ENCODE measurements at places on chromosomes 3 and 15.

DNA sequence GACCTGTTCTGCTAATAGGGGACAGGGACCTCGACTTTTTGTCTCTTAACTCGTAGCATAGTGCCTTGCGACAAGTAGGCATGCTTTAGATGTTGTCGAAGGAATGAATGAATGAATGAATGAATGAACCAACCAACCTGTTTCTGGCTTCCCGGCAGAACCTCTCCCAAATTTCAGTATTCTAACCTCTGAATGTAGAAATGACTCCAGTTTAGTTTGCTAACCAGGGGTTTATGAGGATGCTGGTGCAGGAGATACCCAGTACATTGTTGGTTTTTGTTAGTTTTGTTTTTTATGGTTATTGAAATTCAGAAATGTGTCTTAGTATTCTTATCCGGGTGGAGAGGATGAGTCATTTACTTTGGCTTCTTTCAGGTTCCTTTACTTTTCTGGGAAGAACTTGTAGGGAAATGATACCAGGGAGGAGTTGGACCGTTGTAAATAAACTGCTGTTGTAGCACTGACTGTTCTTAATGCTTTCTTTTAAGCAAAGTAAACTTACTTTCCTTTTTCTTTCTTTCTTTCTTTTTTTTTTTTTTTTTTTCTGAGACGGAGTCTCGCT is 29.6 kb upstream of the EHHADH start:
- DNase-seq: no peak

- no peak for DNase-seq
These were observed 322.6 kb downstream of the MEX3B start for GRCh38 chr15:81723113-81723651.

DNA sequence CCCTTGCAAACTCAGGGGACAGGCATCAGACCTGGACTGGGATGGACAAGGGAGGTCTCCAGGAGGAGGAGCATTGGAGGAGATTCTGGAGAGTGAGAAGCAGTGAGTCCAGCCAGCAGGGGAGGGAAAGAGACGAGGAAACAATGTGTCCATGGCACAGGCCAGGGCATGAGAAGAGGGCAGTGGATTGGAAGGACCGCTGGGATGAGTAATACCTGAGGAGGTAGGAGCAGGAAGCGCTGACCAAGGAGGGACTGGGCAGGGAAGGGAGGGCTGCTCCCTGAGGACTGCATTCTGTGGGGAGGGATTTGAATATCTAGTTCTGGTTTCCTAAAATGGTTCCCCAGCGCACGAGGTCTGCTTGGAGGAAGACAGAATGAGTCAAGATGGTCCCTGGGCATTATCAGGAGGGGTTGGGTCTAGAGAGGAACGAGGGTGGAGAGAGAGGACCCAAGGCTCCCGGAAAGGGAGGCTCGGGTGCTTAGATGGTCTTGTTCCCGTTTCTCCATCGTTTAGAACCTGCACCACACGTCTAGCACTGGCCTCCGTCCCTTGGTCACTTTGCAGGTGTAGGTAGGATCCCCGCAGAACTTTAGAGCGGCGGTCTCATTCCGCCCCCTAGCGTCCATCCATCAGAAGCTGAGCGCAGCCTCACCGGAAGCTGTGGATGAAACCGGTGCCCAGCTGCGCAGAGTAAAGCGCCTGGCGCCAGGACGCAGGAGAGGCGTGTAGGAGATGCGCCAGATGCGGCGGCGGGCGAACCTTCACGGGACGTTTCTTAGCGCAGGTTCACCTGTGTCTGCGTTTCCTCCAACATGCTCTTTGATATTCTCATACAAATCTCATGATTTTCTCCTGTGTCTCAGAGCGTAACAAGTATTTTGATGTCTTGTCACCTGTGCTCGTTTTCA is 190.7 kb upstream of the NDN start:
- peak; percentile 75 for DNase-seq

DNA sequence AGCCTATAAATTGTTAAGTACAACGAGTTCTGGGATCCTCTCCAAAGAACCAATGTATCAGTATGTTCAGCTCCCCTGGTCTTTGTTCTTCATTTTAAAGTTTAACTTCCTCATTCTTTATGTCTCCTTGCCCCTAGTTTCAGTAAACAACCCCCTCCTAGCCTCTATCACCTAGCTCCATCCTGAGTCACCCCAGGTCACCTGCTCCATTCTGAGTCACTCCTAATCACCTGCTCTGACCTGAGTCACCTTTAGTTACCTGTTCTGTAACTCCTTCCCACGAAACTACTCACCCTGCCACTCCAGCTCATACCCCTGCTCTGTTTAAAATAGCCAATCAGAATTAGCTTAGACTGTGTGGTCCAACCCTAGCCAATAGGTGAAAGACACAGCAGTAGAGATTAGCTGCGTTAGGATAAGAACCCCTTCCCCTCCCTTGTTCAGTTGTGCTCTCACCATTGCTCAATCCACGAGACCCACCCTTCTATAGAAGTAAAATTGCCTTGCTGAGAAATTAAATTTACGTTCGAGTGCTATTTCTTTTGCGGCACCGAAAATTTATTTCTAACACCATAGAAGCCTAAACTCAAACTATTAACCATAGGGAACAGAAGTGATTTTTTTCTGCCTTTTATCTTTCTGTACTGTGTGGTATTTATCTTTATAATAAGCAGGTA is 245.0 kb upstream of the ADAMTS9 start:
- no peak for DNase-seq

- no peak for DNase-seq
These were observed 8.7 kb downstream of the SEMA3F start for GRCh38 chr3:50163572-50164455.

DNA sequence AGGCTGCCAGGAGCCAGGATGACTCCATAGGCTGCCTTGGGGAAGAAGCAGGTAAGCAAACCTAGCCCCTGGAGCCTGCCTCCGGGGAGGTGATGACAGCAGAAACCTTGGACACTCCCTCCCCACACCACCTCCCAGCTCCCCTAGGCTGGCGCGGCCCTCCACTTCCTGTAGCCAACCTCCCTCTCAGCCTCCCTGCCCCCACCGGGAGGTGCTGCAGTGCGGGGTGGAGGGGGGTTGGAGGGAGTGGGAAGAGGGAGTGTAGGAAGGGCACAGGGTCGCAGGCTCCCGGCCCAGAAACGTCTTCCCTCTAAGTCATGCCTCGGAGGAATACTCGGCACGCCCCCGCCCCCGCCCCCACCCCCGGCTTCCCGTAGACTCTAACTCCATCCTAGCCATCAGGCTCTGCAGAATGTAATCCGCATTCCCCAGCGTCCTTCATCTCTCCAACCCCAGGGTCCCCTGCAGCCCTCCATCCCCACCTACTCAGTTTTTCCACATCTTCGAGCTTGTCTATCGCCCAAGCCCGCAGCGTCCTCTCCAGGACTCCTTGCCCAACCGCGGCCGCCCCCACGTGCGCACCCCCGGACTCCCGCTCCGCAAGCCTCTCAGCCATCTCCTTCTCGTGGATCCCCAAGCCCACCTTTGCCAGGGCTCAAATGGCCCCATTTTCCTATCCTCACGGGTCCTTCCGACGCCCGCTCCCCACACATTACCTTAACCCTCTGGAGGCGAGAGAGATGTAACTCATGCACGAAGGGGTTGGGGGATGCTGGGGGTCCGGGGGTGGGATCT is 528 bp downstream of the LPCAT4 start:
- peak; percentile 88 for DNase-seq

DNA sequence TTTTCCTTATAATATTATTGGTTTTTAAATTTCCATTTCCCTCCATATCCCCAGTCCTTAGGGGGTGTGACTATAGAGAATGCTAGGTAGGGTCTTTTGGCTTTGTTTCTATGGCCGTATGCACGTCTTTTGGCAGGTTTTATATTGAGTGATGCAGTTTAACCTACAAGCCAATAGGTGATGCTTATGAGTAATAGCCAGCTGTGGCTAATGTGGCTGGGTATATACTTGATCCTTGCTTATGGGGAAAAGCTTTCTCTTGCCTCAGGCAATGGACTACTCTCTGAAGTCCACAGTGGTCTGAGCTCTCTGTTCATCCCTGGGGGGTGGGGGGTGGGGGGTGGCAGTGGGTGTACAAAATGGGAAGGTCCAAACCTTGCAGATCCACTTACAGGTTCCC is 223.9 kb downstream of the MFSD1 start:
- no peak for DNase-seq

DNA sequence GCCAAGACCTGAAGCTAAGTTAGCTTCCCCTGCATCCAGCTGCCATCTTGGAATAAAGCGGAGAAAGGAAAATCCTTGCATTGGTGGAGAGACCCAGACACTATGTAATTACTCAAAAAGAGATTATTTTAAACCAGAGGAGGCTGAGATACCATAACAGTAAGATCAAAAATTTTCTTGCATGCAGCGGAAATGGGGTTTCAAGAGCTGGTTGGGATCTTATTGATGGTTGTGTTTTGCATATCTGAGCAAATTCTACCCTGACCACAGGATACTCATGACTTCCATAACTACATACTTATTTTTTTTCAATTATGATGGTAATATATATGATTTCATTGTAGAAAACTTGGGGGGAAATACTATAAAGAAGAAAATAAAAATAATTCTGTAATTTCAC is 17.5 kb downstream of the TMEM158 start:
- no peak for DNase-seq

DNA sequence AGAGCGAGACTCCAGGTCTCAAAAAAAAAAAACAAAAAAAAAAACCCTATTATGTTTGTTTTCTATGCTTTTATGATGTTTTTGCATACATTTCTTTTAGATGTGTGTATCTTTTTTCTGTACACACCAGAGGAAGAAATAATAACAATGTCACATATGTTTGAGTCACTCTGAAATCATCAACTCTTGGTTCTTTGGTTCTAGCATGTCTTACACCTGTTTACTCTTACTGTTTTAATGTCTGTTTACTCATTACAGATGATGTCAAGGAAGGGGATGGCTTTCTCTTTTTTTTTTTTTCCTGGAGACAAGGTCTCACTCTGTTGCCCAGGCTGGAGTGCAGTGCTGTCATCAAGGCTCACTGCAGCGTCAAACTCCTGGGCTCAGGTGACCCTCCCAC is 24.1 kb downstream of the RHOA start:
- DNase-seq: no peak

- DNase-seq: no peak
These were observed 1.4 kb downstream of the CCR5AS start for GRCh38 chr3:46405301-46406019.

- DNase-seq: no peak
These were observed 648.8 kb upstream of the KCNMB2 start for GRCh38 chr3:177887475-177887874.

DNA sequence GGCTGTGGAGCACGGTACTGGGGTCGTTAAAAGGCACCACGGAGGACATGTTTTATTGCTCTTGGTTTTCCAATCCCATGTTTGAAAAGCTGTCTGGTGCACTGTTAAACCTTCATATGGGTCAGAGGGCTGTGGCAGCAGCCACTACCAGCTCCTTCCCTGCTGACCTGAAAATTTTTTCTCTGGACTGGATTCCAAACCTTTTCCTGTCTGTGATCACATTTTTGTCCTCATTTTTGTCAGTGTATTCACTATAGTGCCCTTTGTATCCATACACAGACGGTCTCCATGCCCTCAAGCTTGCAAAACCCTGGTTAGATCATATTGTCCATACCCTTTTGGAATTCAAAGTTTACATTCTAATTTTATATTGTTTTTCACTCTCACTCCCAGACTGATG is 70.5 kb downstream of the NME9 start:
- no peak for DNase-seq

- DNase-seq: no peak
These were observed 183.7 kb upstream of the LRRN1 start for GRCh38 chr3:3615533-3615932.

GRCh38 chr3:185561374-185561943 is 9.1 kb upstream of the LIPH start:
- DNase-seq: no peak

GRCh38 chr3:32325927-32326326 is 65.7 kb upstream of the CMTM7 start:
- no peak for DNase-seq

GRCh38 chr3:191263365-191263764 is 64.3 kb downstream of the OSTN start:
- no peak for DNase-seq

DNA sequence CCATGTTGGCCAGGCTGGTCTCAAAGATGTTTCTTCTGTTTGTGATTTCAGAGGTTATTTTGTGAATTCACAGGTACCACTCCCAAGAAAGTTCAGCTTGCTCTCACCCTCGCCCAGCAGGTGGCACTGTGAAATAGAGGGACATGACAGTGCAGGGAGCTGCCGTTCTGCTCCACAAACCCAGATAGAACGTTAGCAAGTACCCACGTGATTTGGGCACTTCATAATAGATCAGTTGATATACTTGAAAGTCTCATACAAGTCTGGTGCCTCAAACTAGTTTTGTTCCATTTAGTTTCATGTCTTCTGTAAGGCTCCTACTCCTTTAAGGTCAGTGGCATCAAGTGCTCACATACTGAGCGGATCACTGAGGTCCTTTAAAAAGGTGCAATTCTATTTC is 45.5 kb downstream of the FILIP1L start:
- peak; percentile 94 for DNase-seq

- no peak for DNase-seq
These were observed 104.8 kb downstream of the ETFA start for GRCh38 chr15:76206325-76206976.

- no peak for DNase-seq
These were observed 38.3 kb upstream of the PSMD6 start for GRCh38 chr3:64061628-64062027.

GRCh38 chr3:99651531-99651930 is 13.1 kb downstream of the COL8A1 start:
- DNase-seq: no peak

GRCh38 chr3:481680-482079 is 285.1 kb downstream of the CHL1 start:
- no peak for DNase-seq

DNA sequence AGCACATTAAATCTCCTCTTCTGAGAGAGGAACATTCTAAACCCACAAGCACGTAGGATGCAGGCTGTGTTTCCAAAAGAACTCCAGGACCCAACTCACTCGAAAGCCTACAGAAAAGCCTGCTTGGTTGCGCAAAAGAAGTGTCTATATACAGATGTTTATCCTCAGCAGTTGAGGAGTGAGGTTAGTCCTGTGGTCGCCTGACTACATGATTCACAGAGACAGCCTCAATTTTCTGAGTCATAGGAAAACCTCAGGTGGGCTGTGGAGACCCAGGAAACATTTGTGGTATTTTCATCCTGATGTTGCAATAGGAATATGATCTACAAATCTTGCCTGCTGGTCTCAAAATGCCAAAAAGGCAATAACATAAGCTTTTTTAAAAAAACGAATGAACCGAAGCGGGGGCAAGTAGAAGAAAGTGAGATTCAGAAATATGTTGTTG is 183.8 kb upstream of the THRB start:
- DNase-seq: peak; percentile 73

- DNase-seq: no peak
These were observed 110.5 kb upstream of the CCDC39 start for GRCh38 chr3:180789774-180790173.
